ENCODE measurements at places on chromosomes 1 and 21. TPM values are rescaled to one million over a fixed set of nuclear protein-coding genes. Genes with fewer than 3 reads are reported as not detected.

NBPF6 gene
- not detected for total RNA-seq

ZNF670 gene
- total RNA-seq: not detected

DNA sequence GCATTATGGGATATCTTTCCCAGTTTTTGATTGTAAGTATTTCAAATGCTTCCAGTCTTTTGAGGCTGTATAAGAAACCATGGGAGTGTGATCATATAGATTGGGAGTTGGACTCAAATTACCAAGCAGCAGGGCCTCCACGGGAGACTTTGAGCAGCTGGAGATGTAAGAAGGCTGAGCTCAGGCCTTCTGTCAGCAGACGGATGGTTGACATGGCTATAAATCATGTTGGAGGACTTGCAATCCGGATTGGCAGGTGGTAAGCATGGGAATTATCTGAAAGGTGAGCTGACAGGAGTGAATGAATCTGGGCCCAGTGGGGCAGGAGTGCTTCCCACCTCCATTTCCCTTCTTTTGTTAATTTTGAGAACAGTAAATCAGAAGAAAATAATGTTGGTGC, 83.2 kb upstream of the PPM1J start:
- no peak for DNase-seq

DNA sequence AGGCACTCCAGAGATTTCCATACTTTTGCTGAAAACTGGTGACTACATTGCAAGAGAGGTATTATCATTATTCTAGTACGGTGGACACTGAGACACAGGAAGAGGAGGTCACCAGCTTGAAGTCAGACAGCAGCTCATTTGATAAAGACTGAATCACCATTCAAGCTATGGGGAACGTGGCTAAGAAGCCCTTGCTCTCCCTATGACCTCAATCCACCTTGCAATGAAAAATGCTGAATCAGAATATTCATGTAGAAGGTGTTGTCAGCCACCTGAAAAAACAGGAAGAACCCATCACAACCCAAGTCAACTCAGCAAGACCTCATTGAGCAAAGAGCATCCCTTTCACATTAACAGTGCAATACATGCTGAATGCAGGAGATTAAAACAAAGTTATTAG, 59.0 kb upstream of the FGGY start:
- DNase-seq: no peak

DNA sequence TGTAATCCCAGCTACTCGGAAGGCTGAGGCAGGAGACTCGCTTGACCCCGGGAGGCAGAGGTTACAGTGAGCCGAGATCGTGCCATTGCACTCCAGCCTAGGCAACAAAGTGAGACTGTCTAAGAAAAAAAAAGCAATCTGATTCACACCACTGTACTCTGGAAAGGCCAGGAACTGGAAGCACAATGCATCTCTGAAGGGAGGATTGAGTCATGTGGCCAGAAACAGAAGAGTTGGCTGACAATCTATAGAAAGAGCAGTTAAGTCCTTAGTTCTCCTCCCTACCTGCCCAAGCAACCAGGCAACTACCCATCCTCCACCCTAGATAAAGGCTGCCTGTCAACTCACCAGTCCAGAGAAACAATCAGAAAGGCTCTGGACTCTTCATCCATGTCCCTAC, 45.9 kb downstream of the PIK3R3 start:
- DNase-seq: no peak

- no peak for DNase-seq
These were observed 34.2 kb downstream of the SLC19A1 start for GRCh38 chr21:45507888-45508508.
